Adipocyte (in vitro differentiated cells): ENCODE measurements at places on chromosomes 7 and 10.
A peak's percentile ranks its signal among the peaks of the same experiment; 100 is the strongest.

DNA sequence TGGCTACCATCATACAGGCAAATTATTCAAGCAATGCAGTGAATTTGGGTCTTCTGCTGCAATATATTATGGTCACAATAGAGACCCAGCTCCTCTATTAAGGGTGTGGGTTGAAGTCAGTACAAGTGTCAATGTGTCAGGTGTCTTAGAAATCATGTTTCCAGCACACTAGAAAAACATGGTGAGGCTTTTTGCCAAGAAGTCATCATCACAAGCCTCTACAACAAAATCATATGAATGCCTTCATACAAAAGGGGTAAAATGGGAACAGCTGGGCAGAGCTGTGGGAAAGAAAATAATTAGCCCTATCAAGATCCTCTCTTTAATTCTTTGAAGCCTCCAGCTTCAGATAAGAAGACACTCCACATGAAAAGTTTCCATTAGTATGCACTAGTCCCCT lies 37.2 kb downstream of the FAM13C start:
- no peak for DNase-seq

- no peak for DNase-seq
Observed at GRCh38 chr10:70343712-70344111, 38.7 kb downstream of the LRRC20 start.

DNA sequence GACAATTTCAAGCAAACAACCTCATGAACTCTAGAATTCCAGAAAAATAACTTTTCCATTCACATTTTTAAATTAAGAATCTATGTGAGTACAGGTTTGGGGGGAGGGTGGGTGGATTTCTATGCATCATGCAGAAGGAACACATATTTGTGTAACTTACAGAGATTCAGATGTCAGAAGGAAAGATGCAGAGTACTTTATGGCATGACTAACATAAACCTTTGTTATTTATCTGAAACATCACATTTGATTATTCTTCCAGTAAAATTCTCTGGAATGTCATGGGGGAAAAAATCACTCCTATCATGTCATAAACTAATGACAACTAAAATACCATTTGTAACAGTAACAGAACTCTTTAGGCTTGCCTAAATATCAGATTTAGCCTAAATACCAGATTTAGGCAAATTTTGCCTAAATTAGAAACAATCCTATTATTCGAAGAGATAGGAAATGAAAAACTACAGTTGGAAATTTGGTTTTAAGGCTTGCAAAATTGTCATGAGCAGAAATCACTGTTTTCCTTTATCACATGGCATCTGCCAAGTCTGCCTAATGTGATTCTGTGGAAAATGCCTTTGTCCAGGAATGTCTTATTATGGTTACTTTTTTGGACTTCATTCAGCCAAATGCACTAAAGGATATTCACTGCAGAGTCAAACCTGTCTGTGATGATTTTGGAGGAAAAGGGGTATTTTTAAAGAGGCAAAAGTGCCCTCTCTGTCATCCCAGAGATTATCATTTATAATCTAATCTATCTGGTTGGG lies 527.7 kb upstream of the CELF2 start:
- DNase-seq, result no peak

DNA sequence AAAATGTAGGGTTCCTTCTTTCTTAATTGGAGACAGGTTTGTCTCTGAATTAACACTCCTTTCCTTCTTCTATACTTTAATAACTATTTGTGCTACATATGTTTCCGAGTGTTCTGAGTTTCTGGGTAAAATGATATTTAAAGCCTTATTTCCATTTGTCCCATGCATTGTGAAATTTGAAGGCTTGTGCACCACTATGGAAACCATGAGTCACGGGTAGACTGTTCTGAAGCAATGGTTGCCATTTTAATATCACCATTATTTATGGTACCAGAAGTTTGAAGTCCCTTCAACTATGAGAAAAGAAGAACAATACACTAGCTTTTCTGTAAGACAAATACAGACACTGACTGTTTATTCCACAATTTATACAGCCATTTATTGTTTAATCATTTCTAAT lies 44.7 kb upstream of the ZEB1 start:
- DNase-seq, result peak; percentile 59

DNA sequence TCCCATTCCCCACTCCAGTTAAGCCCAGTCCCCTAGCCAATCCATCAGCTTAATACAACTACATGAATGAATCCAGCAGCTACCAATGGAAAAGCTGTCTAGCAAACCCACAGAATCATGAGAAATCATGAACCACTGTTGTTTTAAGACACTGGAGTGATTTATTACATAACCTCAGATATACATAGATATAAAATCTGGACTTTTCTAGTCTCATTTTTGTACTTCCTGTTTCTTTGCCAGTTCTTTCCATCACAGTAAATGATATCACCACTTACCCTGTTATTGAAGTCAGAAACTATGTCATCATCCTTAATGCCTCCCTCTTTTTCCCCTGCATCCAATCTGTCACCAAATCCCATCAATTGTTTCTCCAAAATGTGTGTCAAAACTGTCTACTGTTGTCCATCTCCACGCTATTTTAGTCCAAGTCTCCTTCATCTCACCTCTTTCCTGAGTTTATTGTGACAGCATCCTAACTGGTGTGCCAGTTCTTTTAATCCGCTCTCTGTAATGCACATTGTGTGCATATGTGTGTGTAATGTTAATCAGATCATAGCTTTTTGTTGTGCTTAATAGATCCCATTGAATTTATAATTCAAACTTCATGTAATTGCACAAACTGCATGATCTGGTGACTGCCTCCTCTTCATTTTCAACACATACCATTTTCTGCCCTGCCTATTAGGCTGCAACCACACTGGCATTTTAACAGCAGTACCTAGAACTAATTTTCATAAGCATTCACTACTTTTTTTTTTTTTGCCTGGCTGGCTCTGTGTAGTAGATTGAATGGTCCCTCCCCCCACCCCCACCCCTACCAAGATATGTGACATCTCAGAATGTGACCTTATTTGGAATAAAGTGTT lies 56.0 kb downstream of the MKLN1 start:
- DNase-seq, result no peak

DNA sequence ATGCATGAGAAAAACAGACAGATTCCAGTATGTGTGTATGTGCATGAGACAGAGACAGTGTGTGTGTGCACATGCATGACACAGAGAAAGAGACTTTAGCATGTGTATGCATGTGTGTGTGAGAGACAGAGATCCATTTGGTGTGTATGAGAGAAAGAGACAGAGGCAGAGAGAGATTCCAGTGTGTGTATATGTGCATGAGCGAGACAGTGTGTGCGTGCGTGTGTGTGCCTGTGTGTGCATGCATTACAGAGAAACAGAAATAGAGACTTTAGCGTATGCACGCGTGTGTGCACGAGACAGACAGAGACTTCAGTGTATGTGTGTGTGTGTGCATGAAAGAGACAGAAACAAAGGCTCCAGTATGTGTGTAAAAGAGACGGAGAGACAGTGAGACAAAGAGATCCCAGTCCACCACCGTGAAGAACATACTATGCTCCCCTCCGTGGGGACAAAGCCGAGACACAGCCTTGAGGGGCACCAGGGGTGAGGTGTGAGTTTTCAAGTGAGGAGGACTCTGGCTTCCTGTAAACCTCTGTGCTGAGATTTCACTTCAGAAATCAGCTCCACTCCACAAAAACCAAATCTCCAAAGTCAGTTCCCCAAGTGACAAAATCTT lies 188.9 kb downstream of the GRID1 start:
- no peak for DNase-seq

DNA sequence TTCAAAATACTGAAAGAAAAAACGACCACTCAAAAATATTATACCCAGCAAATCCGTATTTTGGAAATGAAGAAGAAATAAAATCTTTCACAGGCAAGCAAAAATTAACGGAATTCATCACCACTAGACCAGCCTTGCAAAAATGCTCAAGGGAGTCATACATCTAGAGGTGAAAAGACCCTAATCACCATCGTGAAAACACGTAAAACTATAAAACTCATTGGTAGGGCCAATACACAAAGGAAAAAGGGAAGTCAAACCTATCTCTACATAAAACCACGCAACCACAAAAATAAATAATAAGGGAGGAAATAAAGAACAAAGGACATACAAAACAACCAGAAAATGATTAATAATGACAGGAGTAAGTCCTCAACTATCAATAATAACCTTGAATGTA lies 6.6 kb upstream of the AKR1B1 start:
- DNase-seq, result no peak

- DNase-seq, result peak; percentile 88
Observed at GRCh38 chr7:101124376-101125056, 2.4 kb upstream of the SERPINE1 start.

- peak; percentile 61 for DNase-seq
Observed at GRCh38 chr10:61970182-61971002, 68.9 kb downstream of the ARID5B start.

DNA sequence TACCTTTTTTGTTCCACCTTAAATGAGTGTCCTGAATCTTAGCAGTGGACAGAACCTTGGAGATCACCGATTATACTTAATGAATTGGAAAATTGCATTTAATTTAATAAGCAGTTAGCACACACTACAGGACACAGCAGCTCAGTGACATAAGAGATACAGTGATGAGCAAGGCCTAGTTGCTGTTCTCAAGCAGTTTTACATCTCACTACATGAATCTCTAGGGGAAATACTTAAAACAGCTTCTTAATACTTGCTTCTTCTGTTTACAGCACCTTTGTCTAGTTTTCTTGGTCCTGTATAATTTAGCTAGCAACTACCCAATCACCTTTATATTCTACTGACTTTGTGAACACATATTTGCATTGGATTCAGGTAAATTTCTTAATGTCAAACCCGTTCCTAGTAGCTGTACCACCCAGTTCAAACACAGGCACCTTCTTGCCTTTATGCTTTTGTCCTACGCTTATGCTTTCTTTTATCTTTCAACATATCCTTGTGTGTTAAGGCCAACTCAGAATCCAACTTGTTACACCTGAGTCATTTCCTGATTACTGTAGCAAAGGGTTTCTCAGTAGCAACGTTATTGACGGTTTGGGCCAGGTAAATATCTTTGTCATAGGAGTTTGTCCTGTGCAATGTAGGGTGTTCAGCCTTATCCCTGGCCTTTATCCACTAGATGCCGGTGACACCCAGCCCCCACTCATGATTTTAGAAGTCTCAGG lies 1.8 kb downstream of the STAM start:
- no peak for DNase-seq

DNA sequence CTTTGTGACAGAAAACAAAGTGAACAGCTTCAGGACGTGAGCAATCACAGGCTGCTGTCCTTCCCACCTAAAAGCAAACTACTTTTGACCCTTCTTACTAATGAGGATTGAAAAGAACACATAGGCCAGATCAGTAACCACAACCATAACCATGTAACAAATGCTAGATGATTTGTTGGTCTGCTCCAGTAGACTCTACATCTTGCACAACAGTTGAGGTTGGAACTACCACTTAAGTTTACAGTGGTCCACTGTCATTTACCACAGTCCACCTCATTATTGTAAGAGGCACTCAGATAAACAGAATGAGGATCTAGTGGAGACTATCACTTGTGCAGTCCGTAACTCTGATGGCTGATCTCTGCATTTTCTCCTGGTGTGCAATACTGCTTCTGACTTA lies 27.8 kb downstream of the NET1 start:
- no peak for DNase-seq

- DNase-seq, result no peak
Observed at GRCh38 chr7:36082216-36082615, 70.8 kb upstream of the EEPD1 start.

DNA sequence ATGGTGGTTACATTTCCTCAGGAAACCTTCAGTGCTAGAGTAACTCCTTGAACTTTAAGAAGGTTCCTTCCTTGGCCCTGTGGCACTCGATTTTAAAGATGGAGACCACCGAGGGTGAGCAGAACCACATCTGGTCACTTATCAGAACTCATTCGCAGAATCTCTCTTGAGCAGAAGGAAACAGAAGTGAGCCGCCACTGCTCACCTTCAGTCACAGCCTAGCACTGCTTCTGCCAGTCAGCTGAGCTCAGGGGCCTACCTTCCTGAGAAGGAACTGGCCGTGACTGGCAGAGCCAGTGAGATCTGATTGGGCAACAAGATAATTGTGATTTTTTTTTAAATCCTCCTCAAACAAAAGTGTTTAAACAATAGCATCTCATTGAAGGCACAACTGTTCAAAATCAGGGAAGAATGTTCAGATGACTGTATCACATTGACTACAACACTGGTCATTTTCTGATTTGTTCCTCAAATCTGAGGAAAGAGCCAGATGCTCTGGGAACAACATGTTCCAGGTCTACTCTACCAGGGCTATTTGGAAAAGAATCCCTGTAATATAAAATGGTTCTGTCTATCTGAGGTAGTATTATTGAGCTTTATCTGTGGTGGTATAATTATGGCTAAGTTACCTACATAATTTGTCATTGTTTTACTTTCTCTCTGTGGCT lies 2.7 kb upstream of the SYPL1 start:
- DNase-seq, result no peak

DNA sequence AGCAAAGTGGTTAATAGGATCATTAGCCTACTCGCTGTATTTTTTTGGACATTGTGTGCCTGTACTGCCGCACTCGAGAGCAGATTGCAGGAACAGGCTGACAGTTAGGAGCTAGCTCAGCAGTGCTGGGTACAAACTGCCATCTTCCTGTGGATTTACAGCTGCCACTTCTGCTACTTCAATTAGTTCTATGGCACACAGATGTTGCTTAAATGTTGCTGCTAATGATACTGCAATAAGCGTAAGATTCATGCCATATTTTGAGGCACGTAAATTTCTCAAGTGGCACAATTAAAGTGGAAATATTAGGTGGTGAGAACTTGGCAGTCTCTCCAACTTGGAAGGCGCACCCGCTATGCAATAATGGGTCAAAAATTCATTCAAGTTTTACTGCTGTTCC lies 171.9 kb downstream of the EBF3 start:
- DNase-seq, result no peak
